ENCODE measurements at places on chromosomes 3 and 15.

DNA sequence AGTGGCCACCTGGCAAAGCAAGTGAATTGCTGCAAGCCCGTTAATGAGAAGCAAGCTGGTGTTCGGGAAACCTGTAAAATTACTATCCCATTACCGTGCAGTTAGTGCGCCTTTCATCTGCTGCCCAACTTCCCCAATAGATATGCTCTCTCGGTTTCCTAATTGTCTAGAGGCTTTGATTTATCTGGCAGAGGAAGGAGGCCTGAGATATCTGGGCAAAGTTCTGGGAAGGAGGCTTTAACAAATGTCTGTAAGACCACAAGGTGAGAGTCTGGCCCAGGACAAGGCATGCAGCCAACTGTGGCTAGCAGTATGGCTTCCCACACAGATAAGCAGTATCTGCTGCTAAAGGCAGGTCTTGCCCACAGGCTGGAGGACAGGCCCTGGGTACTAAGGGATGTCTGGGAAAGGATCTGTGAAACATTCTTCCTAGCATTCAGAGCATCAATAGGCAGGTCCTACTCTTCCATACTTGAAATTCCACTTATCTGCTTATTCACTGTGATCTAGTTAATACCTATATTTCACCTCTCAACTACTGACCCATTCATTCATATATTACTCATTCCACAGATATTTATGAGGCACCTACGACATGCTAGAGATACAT is 130.0 kb upstream of the SLC2A2 start:
- DNase-seq: peak; percentile 37

DNA sequence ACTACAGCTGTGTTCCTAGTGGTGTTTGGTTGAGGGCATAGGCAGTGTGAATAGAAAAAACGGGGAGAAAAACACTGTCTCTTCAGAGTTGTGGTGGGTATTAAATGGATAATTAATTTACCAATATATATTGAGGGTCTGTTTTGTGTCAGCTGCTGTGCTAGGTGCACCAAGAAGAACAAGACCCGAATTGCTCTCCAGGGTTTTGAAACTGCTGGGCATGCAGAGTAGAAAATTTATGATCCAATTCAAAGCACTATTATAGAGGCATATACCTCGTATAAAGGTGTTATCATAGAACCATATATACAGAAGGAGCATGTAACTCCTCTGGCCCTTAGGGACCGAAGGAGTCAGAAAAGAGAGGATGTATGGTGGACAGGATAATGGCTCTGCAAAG is 1.6 kb upstream of the NMD3 start:
- DNase-seq: no peak

DNA sequence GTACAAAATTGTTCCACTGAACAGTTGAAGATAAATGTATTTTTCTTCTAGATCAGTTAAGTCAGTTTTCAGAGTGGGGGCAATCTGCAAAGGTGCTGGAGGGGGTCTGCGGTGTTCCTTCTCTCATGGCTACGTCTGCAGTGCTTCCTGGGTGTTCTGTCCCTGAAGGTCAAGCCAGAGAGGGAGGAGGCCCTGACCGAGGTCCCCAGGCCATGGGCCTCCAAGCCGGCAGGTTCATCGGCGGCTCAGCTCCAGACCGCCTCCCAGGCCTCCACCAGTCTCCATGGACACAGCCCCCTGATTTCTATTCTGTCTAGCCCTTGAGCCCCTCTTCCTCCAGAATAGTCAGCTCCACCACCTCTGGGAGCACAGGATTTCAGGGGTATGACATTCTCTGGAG is 28.5 kb upstream of the TSEN2 start:
- no peak for DNase-seq

GRCh38 chr3:133112666-133113065 is 74.5 kb downstream of the TMEM108 start:
- no peak for DNase-seq

DNA sequence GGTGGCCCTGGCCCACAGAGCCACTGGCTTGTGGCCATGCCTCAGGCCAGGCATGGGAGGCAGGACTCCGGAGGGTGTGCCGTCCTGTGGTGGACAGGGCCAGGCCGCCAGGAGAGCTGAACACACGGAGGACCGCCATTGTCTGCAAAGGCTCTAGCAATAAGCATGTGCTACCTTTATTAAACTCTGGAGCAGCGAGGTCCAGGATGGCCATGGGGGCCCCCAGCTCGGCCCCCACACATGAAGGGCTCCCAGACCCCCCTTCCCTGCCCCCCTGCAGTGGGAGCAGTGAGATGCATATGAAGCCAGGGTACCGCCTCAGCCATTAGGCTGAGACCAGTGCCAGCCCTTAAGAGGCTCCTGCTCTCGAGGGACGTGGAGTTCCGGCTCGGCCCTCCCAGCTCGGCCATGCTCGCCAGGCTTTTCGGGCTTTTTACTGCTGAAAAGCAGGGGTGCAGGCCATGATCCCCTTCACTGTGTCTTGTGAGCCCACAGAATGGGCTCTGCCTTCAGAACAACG is 2.7 kb downstream of the AMIGO3 start:
- no peak for DNase-seq

- DNase-seq: no peak
Measured at GRCh38 chr15:37618353-37618752, 316.1 kb upstream of the TMCO5A start.

GRCh38 chr15:43127752-43128151 is 5.6 kb upstream of the TMEM62 start:
- no peak for DNase-seq

- DNase-seq: no peak
Measured at GRCh38 chr3:64395490-64395889, 170.2 kb upstream of the PRICKLE2 start.

GRCh38 chr3:67349551-67350174 is 304.7 kb downstream of the SUCLG2 start:
- DNase-seq: no peak

DNA sequence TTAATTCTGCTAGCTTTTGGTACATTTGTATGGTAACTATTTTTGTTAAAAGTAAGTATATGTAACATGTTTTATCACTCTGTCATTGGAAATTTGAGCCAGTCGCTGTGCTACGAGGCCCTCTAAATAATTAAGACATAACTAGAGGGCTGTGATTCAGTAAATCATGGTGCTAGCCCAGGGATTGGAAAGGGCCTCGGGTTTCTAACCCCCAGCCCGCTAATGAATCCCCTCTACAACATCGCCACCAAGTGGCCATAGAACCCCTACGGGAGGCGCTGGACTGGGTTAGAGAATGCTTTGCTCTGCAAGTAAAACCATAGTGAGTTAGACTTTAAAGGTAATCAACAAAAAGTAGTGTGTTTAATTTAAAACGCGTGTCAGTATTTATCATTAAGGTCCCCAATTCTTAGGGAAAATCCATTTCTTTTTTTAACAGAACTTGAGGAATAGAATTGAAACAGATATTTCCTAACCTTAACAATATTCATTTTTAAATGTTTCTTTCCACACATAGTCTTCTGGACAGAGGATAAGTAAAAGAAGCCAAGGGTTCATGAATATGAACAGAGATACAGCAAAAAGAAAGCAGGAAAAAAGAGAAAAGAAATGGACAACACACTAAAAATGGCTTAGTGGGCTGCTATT is 744.7 kb downstream of the EPHA3 start:
- DNase-seq: peak; percentile 75

GRCh38 chr15:76674883-76675282 is 230.3 kb downstream of the SCAPER start:
- no peak for DNase-seq

GRCh38 chr15:38888701-38889221 is 324.1 kb upstream of the RASGRP1 start:
- no peak for DNase-seq

DNA sequence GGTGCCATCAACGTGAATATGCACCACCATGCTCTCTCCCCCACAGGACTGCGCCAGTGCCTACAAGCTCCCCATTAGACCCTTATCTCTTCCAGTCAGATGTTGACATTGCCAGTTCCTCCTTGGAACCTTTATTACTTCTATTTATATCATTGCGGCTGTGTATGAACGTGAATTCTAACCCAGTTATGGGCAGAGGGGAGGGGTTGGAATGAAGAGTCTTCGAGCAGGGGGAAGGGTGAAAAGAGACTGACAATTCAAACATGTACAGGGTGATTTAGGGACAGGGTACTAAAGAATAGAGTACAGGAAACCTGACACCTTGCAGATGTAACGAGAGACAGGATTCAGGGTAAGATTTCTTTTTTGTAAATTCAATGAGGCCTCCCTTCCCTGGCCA is 41.8 kb upstream of the ST6GAL1 start:
- DNase-seq: peak; percentile 44

DNA sequence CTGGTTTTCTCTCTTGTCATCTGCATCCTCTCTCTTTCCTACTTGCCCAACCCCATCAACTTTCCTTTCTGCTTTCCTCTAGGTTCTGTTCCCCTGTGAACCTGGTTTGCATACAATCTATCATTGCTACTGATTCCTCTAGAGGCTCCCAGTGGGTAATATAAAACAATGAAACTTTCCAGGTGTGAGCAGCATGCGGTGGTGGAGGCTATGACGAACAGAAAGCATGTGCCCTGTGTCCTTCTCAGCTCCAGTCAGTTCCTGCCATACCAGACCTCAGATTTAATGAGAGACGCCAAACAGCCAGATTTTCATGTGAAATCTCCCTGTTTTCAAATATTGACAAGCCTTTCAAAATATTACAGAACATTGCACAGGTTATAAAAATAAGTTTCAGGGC is 3.5 kb upstream of the ACAP2 start:
- no peak for DNase-seq

DNA sequence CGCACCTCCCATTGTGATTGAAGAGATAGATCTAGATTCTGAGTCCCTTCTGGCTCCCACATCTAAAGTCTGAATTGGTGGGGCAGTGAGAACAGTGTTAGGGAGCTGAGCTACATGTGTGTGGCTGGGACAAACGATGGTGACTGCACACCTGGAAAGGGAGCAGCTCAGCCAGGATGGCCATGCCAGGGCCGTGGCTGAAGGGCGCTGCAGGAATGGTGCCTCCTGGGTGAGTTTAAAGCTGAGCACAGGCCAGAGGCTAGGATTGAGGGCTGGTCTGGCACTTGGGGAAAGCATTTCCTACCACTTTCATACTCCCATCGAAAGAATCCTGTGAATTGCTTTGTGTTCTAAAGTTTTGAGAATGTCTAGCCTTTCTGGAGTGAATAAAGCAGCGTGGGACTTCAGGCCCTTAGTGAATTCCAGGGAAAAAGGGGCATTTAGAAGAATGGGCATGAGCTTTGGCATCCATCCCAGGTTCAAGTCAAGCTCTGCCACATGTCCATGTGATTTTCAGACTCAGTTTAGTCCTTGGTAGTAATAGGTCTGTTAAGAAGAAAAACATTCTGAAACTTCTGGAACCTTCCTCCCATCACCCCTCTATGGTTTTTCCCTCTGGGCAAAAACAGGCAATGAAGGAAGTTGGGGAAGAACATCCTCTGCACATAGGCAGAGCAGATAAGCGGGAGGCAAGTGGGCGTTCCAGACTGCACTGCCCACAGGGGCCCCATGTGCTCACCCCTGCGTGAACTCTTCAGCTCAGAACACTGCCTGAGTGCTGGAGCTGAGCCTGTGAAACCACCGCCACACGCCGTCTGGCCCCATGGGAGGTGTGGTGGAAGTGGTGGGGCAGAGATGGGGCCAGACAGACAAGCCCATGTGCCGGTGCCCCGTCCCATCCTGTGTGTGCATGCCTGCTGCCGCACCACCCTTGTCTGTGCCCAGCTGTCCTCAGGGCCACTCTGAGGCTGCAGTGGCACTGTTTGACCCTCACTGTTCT is 12.9 kb upstream of the CPNE9 start:
- no peak for DNase-seq

DNA sequence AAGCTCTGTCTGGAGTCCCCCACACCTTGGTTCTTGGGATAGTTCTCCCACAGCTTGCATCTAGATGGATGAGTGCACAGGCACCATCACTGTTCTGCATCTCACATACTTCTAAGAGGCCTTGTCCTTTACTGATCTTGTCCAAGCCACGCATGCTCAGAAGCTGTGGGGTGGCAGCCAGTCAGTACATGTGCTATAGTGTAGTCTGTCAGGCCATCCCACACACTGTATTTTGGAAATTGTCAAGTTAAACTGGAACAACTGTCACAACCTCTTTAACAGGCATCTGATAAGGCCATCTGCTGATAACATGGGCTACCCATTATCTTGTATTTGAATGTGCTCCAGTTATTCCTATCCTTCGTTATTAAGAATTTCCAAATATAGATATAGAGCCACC is 296.5 kb upstream of the AZI2 start:
- DNase-seq: no peak

DNA sequence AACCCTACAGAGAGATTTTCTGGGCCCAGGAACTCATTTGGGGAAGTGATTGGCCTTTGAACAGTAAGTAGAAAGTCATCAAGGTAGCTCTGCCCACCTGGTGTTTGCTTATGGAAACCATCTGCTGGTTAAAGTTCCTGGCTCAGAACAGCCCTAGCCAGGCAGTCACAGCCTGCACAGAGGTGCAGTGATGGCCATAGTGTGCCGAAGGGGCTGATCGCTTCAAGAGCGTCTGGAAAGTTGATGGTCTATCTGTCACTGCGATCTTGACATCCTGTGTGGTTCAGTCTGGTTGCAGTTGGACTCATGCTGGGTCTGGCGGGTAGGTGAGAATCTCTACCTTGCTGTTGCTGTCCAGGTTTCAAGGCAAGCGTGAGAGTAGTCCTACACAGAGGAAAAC is 151.6 kb downstream of the SLCO3A1 start:
- DNase-seq: no peak

DNA sequence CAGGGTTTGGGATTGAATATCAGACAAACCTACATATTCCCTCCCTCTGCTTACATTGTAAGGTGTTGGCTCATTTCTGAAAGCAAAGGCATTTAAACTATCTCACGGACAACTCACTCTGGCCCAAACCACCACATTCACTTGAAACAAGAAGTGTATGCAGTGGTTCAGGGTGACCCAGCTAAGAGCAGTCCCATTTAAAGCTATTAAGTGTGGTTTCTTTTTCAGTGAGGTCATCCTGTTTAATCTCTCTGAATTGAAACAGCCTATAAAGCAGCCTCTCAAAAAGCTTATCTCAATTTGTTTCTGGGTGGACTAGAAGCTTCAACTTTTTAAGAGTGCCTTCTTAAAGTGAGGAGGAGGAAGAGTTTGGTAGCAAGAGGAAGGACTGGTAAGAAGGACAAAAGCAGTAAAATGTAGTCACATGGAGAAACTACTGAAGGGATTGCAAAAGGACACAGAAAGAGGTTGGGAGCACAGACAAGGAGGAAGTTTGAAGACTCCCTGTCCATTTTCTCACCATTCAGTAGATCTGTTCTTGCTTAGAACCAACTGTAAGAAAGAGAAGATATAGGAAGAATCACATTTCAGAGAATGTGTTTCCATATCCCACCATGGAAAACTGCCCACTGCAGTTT is 151.6 kb downstream of the TMCO5A start:
- no peak for DNase-seq

DNA sequence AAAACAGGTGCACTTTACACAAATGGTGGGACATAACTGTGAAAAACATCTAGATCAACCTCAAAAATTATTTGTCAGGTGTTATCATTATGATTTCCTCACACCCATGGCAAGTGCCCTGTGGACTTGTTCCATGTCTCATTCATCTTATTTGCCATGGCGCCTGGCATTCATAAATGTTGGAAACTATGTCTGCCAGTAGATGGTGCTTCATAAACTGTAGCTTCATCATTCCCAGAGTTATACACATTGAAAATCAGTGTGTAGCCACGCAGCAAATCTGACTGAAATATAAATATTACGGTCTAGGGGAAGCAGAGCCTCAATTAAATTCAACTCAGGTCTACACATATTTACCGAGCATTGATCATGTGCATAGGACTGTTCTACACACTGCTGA is 90.7 kb downstream of the IMPG2 start:
- peak; percentile 30 for DNase-seq

All from NCI-H524 (cell line).